ENCODE measurements at places on chromosomes 4 and X.

DNA sequence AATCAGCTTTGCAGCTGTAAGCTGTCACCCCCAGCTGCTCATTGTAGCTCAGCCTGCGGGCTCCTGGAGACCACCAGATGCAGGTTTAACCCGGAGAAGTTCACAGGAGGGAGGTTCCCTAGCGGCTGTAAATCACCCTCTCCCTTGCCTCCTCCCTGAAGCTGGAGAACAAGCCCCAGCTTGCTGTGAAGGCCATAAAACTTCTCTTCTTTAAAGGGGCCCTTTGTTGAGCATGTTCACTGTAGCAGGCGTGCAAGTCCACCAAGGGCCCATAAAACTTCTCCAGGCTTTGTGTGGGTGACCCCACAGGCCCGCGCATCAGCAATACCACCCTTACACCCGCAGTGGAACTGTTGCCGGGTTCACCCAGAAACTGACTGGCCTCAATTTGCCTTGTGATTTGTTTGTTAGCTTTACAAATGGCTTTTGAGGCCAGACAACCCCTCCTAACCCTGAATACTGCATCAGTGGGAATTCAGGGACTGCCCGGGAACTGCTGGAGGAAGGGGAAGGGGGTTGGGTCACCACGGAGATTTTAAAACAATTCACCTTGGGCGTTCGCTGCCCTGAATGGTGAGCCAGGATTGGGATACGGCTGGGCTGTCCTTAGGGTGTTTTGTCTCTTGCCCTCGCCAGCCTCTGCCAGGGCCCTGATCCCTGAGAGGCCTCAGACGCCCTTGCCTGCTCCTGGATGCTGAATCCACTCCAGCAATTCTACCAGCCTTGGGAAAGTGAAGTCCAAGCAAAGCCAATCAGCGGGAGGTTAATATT lies 49.5 kb upstream of the ATP6AP2 start:
- DNase-seq: no peak

- no peak for DNase-seq
Observed at GRCh38 chr4:13989501-13989900, 362.0 kb upstream of the BOD1L1 start.

GRCh38 chr4:23384741-23385140 lies 505.1 kb downstream of the PPARGC1A start:
- no peak for DNase-seq

GRCh38 chr4:102694791-102695190 lies 66.0 kb downstream of the MANBA start:
- DNase-seq: no peak

- no peak for DNase-seq
Observed at GRCh38 chr4:104735174-104735573, 240.5 kb upstream of the CXXC4 start.

GRCh38 chr4:23232987-23233386 lies 540.2 kb downstream of the GBA3 start:
- no peak for DNase-seq

GRCh38 chrX:128739539-128739938 lies 687.3 kb upstream of the ACTRT1 start:
- no peak for DNase-seq

DNA sequence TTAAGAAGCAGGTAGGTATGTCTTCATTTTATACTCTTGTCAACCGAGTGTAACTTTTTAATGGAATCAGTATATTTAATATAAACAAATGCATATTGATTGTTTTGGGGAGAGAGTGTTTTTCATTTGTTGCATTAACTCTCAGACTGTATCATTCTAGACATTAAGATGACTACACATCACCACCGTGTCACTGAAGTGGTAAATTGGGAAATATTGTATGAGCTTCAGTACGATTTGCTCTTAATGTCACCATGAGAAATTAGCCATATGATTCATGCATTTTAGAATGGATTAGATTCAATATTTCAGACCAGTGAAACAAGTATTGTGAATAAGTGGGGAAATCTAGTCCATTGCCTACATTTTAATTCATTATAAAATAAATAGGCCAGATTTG lies 9.7 kb upstream of the MFAP3L start:
- DNase-seq: no peak

DNA sequence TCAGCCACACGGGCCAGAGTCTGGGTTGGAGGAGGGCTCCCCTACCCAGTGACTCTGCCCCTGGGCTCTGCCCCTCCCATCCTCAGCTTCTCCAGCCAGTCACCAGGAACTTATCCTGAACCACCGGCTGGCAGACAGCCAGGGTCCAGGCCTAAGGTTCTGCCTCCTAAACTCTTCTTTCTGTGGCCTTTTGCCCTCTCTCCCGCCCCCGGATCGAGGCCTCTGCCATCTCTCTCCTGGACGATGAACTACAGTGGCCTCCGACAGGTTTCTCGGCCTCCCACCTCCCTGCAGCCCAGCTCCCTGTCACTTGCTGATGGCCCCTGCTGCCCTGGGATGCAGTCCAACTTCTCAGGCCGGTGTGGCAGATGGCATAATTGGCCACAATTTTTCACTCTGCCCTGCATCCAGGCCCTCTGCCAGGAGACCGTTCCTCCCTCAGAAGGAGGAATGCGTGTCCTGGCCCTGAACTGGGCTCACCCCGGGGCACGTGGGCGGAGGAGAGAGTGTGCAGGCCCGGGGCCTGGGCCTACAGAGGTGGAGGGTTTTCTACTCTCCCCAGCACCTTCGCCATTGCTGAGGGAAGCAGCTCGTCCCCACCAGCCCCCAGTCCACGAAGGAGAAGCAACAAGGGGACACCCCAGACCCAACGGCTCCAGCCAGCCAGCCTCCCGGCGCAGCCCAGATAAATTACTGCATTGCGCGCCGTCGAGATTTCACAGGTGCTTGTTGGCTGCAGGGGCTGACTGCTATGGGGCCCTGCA lies 81.9 kb upstream of the LRPAP1 start:
- DNase-seq: no peak

DNA sequence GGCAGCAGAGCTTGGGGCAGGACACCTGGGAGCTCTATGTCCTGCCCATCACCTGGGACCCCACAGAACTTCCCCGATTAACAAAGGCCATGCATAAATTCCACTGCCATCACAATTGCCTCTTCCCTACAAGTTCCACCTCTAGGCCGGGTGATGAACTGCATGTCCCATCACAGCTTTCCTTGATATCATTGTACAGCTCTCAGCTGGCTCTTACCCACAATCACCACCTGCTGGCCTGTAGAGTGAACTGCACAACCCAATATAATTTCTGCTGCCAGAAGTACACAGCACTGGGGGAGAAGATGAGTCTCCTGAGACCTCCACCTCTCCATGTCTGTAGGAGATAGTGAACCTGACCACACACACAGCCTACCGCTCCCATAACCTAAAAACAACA lies 285.0 kb upstream of the AADAT start:
- DNase-seq: no peak

DNA sequence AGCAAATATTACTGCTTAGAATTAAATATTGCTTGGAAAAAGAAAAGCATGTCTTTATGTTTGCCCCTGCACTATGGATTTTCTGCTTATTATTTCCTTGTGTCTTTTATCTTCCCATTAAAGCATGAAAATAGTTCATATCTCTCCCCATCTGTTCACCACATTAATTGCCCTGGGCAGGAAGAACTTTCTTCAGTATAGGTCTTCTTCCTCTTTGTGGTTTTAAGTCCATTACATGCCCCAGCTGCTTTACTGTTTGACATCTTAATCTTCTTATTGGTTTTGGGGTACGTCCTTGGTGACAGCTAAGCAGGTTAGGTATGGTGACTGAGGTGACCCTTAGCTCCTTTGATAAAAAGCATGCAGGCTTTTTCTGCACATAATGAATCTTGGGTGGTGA lies 157.3 kb downstream of the AASDH start:
- DNase-seq: no peak

GRCh38 chr4:166594326-166594946 lies 639.9 kb downstream of the SPOCK3 start:
- DNase-seq: no peak

DNA sequence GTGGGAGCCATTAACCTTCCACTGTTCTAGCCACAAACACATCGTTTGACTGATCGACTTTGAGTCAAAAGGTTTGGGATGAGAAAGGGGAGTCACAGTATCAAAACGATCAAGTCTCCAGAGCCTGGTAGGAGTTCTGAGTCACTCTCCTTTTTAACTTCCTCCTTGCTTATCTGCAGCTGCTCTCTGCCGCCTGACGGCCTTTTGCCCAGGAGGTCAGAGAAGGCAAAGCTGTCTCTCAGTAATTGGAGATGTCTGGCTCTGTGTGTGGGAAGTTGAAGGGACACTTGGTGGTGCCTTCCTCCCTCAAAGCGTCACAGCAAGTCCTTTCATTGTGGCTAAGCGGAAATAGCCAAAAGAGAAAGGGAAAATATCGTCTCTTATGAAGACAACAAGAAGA lies 63.1 kb downstream of the ANOS1 start:
- DNase-seq: no peak

DNA sequence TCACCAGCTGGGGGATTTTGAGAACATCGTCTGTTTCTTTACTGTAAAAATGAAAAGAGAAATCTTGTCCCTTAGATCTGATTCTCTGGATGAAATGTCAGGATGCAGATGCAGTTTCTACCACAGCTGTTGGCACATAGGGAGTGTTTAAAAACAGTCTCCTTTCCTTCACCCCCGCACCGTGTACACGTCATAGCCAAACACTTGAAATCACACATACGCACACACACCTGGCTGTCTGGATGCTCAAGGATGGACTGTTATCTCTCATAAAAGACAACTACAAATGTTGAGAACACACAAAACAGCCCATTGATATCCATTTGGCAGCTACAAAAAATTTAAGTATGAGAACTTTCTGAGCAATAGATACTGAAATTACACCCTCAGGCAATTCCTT lies 275.8 kb upstream of the CLNK start:
- no peak for DNase-seq

GRCh38 chr4:138243369-138243768 lies 1.2 kb upstream of the SLC7A11 start:
- no peak for DNase-seq

DNA sequence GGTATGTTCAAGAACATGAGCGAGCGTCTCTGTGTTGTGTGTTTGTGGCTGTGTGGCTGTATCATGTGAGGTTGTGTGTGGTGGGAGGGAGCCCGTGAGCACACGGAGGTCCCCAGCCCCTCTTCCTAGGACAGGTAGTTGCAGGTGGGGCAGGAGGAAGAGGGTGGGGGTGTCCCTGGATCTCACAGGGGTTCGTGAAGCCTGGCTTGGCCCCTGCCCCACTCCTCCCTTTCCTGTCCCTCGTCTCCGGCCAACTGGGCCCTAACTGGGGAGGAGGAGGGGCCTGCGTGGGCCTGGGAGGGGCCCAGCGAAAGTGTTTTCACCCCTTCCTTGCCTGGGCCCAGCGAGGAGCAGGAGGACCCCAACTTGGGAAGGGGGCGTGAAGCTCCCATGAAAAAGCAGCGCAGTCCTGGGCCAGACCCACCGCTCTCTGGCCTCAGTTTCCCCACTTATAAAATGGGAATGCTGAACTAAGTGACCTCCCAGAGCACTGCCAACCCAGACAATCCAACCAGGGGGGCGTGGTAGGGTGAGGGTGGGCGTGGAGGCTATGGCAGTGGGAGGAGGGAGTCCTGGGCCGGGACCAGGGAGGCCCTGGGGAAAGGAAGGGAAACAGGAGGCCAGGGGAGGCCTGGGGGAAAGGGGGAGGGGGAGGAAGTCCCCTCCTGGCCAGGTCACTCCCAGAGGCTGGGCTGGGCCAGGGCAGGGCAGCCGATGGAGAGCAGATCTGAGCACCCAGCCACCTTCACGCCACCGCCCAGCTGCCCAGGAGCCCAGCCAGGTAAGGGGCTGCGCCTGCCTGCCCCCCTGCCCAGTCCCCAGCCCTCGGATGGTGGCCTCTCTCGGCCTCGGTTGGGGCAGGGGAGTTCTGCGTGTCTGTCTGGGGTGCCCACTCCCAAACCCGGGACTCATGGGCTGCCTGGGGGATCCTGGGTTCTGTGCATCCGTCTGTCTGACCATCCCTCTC lies at the start of gene AVPR2:
TSS of gene AVPR2 (plus strand) at position 683 of the 967 bp plus-strand sequence. CDS start 473 bp downstream, outside the sequence.
- no peak for DNase-seq

DNA sequence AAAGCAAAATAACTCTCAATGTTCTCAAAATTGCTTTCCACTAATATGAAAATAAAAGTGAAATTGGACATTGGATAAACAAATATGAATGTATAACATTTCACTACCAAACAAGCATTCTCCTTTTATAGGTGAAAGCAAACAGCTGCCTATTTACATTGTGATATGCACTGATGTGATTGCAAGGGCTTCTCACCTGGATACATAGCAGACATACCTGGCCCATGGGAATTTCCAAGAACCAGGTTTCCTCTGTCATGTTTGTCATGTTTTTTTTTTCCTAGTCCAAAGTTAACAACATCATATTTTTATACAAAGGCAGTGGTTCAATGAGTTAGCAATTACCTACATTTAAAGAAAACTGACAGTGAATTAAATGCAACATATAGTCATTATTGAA lies 228.5 kb downstream of the ANKRD50 start:
- DNase-seq: no peak
